Stimulated activated CD4-positive, alpha-beta T cell treated with anti-CD3 and anti-CD28 coated beads, Interleukin-4, amount 100 ng/mL, for 4 hours (primary cell): ENCODE measurements at places on chromosomes 3 and 15.

GRCh38 chr15:42359249-42359648 lies at the start of gene CAPN3:
Gene CAPN3 (plus strand): TSS chr15:42359501. CDS start chr15:42359806, 305 bp downstream.
- no peak for DNase-seq

GRCh38 chr15:40128766-40129660 lies 20.3 kb upstream of the BMF start:
- DNase-seq, result no peak

DNA sequence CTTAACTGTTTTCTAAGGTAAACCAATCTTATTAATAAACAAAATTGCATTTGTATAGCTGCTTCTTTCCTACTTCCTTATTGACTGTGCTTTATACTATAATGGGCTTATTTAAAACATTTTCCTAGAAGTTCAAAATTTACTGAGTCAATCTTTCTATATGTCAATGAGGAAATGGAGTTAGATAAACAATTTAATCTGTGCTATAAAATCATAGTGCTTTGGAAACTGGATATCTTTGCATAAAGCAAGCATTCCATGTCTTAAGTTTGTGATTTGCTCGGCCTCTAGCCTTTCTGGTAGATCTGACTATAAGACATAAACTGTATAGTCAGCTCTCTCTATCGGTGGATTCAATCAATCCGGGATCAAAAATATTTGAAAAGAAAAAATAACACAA lies 99.6 kb downstream of the NEDD4 start:
- DNase-seq, result no peak

DNA sequence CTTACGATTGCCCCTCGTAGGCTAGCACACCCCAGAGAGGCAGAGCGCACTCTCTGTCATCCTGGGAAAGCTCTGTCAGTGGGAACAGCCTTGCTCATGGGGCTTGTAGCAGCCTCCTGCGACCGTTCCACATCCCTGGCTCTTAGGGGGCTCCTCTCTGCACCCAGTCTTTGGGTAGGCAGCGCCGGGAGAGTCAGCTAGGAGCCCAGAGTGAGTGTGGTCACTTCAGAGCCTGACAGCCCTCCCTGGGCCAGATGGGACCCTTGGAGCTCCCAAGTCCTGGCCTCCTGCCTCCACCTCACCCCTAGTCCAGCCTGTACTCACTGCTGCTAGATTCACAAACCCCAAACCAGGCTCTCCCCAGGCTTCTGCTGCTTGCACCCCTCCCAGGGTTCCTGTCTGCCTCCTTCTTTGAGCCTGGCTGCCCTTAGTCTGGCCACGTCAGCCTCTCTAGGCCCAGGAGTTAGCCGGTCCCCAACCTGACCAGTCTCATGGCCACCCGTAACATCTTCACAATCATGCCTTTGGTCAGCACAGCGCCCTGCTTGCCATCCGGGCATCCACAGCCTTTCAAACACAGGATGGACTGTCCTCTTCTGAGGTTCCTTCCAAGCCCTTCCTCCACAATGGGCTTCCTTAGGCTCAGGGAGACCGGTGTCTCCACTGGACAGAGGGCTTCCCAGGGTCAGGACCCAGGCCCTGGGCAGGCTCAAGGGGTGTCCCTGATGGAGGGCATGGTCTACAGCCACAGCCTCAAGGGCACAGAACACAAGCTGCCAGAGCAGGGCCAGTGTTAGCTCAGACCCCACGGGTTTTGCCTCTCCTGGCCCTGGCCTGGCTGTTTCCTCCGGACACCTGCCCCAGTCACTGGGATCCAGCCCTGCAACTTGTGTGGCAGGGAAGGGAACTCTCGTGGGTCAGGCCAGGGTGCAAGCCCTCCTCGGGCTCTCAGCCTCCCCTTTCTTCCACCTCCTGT lies 4.6 kb downstream of the ACSBG1 start:
- no peak for DNase-seq

- DNase-seq, result no peak
These were observed 23.6 kb upstream of the TSPAN3 start for GRCh38 chr15:77094397-77095030.

GRCh38 chr15:69497667-69498066 lies 45.0 kb downstream of the RPLP1 start:
- DNase-seq, result no peak

DNA sequence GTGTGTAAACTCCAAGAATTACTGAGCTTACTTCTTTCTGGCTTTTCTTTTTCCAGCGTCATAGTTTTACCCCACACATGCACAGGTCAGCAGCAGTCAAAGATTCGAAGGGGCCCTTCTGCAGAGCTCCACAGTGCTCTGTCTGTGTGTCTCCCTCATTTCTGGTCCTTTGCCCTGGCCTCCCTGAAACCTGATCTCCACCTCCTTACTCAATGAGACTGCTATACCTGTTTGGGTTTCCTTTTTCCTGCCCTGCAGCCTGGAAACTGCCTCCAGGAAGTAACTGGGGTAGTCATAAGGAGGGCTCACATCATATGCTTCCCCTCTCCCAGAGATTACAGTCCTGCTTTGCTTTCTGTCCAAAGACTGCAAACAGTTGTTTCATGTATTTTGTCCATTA lies 82.8 kb upstream of the TNIK start:
- DNase-seq, result no peak

GRCh38 chr3:128011140-128011539 lies 41.1 kb upstream of the SEC61A1 start:
- no peak for DNase-seq
